ENCODE measurements at places on chromosomes 16 and 17.
A peak's percentile ranks its signal among the peaks of the same experiment; 100 is the strongest.

DNA sequence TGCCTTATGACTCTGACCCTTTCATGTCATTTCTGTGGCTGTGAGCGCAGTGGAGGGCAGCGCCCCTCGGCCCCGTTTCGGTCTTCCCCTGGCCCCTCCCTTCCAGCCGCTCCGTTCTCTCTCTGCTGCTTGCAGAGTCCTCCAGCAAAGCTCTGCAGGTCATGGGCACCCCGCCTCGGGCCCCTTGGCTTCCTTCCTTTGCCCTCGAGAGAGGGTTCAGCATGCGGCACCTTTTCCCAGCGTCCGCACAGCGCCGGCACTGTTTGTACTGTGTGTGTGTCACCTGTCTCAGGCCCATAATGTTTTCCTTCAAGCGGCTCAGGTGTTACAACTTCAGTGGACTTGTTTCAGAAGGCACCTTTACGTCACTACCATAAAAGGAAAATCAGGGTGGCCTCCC, 98.5 kb downstream of the RAP1GAP2 start:
- no peak for DNase-seq

DNA sequence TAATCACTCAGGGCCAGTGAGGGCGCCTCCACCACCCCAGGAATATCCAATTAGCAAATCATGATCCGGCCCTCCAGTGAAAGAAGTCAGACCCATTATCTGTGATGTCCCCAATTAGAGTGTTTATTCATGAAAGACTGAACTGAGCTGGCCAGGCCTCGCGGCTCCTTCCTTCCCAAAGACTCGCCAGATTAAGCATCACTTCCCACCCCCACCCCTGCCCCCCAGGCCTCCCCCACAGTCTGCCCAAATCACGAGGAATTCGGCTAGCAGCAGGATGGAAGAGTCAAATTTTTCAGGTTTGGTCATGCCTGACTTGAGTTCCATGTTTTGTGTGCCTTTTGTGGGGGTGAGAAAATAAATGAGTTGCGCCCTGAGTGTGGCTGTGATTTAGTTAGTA, 298.4 kb upstream of the SALL1 start:
- no peak for DNase-seq

DNA sequence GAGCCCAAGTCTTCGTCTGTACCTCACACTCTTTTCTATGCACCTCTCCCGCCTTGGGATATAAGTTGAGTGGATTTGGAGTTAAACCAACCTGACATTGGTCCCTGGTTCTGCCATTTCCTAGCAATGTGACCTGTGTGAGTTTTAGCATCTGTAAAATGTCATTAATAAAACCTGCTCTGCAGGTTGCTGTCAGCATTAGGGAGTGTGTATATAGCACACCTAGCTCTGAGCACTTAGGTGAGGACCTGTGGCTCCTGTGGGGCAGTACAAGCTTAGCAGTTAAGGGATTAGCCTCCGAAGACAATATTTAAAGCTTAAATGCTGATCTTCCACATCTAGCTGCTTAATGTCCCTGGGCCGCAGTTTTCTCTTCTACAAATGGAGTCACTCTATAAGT, 248.0 kb downstream of the TMEM114 start:
- no peak for DNase-seq

GRCh38 chr17:79749156-79749815, 18.5 kb downstream of the ENPP7 start:
- DNase-seq: no peak

DNA sequence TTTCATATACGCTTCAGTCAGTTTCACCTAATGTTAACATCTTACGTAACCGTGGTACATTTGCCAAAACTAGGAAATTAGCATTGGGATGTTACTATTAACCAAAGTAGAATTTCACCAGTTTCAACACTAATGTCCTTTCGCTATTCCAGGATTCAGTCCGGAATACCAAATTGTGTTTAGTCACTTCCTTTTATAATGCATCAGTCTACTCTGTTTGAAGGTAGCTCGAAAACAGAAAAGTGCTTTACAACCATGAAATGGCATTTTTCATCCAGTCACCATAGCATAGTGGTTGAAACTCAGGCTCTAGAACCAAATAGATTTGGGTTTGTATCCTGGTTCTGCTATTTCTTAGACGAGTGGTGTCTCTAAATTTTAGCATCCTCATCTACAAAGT, 29.4 kb downstream of the AP2B1 start:
- no peak for DNase-seq

DNA sequence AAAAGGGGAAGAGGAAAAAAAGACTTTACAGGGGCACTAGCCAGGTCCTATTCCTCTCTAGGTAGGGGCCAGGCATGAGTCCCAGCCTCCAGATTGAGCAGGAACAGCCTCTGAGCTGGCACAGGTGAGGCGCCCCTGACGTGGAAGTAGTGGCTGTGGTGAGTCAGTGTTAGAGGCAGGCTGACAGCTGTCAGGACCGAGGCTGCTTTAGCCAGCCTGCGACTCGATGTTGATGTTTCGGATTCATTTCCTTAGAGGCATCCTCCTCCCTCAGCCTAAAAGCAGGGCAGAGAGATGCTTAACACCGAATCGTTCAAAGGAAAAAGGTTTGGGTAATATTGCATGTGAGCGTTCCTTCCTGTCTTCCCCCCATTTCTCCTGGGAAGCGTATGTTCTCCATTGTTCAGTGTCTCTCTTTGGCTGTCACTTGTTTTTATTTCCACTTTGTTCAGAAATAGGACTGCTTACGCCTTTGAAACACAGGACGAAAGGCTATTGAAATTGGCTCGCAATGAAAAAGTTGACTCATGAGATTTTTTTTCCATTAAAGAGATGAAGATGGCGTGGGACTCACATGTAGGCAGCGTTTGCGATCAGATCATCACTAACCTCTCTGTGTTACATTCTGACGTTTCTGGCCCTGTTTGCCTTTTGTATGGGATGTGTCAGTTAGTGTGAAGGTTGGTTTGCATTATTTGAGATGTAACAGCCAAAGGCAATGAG, 1.3 kb downstream of the KIAA0513 start:
- peak; percentile 48 for DNase-seq

GRCh38 chr16:66924527-66925321, 611 bp downstream of the RRAD start:
- DNase-seq: no peak

GRCh38 chr16:81618661-81619060, 160.4 kb upstream of the PLCG2 start:
- DNase-seq: no peak

- no peak for DNase-seq
Measured at GRCh38 chr16:84041881-84042280, 714 bp downstream of the SLC38A8 start.

GRCh38 chr17:50817838-50818237, 17.5 kb upstream of the WFIKKN2 start:
- DNase-seq: no peak

Data from stimulated activated CD8-positive, alpha-beta memory T cell treated with anti-CD3 and anti-CD28 coated beads, Interleukin-12 subunit alpha, Interleukin-12 subunit beta, amount 100 ng/mL, for 4 hours (primary cell).